Activated CD4-positive, alpha-beta T cell treated with anti-CD3 and anti-CD28 coated beads, Interleukin-2, amount 50 U/mL, for 24 hours (primary cell): ENCODE measurements at places on chromosomes 5 and 9.

- DNase-seq, result no peak
Observed at GRCh38 chr5:177025101-177025601, 2.7 kb downstream of the ZNF346 start.

- DNase-seq, result no peak
Observed at GRCh38 chr5:79753092-79753491, 63.5 kb downstream of the CMYA5 start.

DNA sequence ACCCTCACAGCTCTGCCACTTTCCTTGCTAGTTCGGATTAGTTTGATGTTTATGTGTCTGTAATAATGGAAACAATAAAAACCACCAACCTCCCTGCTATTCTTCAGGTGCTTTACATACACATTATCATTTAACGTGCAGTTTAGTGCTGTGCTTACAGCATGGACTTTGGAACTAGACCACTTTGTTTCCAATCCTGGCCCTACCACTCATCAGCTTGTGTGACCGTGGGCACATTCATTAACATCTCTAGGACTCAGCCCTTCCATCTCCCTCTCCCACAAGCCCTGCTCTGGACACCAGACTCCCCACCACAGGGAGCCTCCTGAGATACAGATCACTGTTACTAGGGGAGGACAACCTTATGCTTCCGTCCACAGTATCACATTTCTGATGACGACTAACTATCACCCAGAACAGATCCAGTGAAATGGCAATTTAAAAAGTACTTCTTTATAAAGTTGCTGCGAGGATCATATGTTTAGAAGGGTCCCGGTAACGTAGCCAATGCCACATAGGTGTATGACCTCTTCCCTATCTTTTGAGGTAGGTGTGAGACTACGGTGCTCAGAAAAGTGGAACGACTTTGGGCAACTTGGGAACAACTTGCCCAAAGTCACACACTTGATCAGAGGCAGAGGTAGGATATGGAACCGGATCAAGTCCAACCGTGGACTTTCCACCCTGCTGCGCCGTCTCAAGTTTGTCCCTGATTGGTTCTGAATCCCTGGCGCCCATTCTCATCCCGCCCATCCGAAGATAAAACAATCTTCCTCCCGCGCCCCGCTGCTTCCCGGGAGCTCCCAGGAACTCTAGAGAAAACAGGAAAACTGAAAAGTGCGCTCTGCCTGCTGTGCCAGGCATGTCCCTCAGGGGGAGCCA is 132.4 kb upstream of the NIPBL start:
- DNase-seq, result no peak

GRCh38 chr9:130446101-130446861 is 1.5 kb downstream of the ASS1 start:
- DNase-seq, result no peak

GRCh38 chr5:9712911-9713310 is 82.8 kb upstream of the TAS2R1 start:
- DNase-seq, result no peak
